ENCODE measurements at places on chromosomes 7 and 10.

DNA sequence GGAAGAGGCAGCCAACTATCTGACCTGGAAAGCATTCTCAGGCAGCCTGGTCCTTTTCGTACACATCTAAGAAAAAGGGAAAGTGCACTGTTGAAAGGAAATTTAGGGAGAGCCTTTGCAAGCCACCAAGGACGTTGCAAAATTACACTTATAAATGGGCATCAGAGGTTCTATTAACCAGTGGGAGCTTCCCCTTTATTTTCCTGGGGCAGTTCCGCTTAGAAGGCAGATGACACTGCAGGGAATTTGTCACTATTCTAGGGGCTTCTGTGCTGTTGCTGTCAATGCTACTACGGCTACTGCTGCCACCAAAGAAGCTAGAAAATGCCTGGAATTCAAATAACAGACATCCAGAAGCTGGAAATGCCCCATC, 79.6 kb upstream of the AUTS2 start:
- DNase-seq = no peak

GRCh38 chr7:68063171-68063570, 1066.5 kb downstream of the TYW1 start:
- DNase-seq = no peak

GRCh38 chr7:111108496-111108895, 17.6 kb downstream of the LRRN3 start:
- no peak for DNase-seq

- no peak for DNase-seq
These were observed 8.5 kb downstream of the SP8 start for GRCh38 chr7:20778063-20778721.

DNA sequence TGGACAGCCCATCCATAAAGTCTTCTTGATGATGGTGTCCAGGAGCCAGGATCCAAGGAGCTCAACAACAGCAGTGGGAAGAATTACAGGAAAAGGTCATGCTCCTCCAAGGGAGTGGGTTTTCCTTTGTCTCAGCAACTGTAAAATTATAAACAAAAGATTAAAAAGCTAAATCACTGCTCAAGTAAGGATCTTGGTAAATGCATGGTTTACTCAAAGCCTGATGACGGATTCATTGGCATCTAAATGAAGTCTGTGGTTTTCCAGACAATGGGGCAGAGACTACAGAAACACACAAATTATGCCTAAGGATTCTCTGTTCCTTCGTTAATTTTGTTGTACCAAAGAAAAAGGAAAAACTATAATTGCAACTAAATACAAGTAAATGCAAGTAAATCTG, 36.4 kb upstream of the DLX6 start:
- no peak for DNase-seq

DNA sequence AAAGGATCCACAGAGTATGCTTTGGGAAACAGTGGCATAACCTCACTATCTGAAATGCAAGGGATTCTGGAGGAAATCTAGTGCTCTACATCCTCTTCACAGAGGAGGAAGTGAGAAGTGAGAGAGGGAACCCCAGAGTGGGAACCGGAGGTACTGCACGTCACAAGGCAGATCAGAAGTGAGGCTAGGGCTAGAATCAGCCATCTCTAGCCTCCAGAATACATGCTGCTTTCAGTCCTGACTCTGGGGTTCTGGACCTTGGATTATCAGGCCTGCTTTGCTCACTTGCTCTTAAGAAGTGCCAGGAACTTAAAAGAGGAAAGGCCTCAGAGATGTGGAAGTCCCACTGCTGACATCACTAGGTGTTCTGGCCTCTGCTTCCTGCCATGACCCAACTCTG, 25.7 kb downstream of the ZNF503 start:
- DNase-seq = no peak

GRCh38 chr7:38300175-38300574, 26.7 kb upstream of the TARP start:
- no peak for DNase-seq

- no peak for DNase-seq
These were observed 89.0 kb downstream of the TRIM24 start for GRCh38 chr7:138549082-138549481.

DNA sequence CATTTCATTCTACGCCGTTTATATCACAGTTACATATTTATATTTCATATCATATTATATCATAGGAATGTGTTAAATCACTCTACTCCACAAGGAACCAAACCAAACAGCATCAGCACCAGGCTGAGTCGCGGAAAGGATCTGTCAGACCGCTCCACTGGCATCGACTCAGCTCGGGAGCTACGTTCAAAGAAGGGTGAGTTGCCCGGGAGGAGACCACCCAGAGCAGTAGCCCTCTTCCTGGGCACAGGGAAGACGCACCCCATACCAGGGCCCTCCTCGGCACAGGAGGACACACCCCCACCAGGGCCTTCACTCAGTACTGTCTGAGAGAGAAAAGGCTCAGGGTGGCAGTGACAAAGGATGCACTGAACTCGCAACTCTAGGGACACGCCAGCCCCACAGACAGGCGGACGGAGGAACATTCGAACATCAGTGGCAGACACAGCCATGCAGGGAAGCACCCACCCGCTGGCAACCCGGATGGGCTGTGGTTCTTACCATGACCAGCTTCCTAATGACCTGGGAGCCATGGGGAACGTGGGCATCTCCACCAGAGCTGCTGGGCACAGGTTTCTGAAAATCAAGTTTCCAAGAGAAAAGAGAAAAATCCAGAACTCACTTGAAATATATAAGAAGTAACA, 28.7 kb downstream of the PITRM1 start:
- no peak for DNase-seq

DNA sequence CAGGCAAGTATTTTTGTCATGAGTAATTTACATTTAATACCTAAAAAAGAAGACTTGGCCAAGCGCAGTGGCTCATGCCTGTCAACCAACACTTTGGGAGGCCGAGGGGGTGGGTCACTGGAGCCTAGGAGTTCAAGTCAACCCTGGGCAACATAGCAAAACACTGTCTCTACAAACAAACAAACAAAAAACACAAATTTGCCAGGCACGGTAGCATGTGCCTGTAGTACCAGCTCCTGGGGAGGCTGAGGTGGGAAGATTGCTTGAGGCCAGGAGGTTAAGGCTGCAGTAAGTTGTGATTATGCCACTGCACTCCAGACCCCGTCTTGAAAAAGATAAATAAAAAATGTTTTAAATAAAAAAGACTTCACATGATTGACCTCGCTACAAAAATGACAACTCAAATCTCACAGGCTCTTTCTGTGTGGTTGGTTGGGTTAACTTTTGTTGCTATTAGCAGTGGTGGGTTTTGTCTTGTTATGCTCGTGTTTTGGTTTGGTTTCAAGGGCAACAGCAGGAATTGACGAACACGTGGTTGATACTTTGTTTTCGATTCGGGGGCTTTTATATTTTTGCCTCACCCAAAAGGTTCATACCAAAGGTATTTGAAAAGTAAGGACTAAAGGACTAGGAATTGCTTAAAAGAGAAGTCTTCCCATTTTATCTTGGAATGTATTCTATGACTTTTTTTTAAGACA, 227.2 kb upstream of the MKLN1 start:
- DNase-seq = no peak

GRCh38 chr10:78545756-78546155, 512.1 kb downstream of the RPS24 start:
- no peak for DNase-seq

- no peak for DNase-seq
These were observed 8.5 kb downstream of the RASSF4 start for GRCh38 chr10:44968091-44968490.

DNA sequence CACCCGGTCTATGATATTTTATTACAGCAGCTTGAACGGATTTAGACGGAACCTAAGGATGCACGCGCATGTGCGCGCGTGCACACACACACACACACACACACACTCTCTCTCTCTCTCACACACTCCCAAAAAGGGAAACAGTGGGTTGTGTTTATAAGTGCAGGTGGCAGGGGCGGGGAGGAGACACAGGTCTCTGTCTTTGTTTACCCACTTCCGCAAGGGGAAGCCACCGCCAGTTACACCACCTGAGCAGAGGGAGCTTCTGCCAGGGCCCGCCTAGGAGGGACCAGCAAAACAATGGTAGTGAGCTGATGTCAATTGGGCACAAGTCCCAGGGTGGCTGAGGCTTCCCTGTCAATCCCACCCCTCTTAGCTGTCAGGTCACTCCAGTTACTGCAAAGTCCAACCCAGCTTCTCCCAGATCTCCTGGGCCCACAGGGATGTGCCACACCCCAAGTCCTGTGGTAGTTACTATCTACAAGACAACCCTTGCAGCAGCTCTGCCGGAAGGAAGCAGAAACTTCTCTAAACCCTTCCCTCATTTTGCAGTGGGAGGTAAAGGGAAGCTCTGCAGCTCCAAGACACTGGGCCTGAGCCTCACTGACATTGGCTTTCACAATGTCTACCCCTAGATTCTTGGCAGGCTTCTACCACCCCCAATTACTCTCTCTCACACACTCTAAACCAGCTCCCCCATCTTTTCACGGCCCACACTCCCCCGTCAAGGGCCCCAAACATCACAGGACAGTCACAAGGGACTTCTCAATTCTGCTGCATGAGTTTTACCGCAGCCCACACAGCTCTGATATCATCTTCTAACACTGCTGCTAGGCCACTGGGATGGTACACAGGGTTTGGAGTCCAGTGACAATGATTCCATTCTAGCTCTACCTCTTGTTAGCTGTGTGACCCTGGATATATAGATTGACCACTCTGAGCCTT, 17.6 kb downstream of the ANXA11 start:
- DNase-seq = peak; percentile 58

- no peak for DNase-seq
These were observed 96.6 kb downstream of the TPST1 start for GRCh38 chr7:66301737-66302136.

- no peak for DNase-seq
These were observed 14.2 kb downstream of the ENTPD7 start for GRCh38 chr10:99673492-99673891.

DNA sequence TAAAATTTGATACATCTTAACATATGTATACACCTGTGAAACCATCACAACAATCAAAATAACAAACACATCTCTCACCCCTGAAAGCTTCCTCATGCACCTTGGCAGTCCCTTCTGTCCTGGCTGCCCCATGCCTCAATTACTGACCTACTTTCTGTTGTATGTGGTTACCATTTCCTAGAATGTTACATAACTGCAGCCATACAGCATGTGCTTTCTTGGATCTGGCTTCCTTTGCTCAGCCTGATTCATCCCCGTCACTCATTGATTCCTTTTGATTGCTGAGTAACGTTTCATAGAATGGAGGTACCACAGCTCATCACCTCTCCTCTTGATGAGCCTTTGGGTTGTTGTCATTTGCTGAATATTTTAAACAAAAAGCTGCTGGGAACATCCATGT, 165.3 kb downstream of the CELF2 start:
- DNase-seq = no peak

DNA sequence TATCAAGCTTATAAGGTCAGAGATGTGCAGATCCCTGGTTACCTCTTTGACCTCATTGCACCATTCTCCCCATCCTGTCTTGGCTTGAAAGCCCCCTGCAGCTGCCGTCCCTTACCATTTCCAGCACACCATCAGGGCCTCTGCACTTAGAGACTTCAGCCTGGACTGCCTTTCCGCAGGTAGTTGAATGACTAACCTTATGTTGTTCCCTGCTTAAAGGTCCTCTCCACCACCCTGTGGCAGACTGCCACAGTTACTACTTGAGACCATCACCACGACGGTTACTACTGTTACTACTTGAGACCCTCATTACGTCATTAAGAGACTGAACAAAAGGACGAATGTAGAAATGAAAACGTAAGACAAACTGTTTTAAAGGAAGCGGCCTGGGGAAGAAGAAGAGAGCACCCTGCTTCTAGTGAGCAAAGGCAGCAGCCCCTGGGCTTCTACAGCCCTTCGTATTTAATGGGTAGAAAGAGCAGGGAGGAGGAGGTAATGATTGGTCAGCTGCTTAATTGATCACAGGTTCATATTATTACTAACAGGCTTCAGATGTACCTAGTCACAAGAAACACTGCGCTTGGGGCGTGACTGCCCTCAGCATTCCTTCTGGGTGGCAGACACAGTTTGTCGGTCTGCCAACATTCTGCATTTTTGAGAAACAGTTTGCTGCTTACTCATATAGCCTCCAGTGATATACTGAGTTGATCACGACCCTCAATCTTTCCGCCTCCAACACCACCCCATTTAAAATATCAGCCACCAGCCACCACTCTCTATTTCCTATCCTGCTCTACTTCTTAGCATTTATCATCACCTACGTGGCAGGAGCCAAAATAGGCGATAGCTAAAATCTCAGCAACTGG, 74.1 kb upstream of the PARD3 start:
- DNase-seq = no peak

DNA sequence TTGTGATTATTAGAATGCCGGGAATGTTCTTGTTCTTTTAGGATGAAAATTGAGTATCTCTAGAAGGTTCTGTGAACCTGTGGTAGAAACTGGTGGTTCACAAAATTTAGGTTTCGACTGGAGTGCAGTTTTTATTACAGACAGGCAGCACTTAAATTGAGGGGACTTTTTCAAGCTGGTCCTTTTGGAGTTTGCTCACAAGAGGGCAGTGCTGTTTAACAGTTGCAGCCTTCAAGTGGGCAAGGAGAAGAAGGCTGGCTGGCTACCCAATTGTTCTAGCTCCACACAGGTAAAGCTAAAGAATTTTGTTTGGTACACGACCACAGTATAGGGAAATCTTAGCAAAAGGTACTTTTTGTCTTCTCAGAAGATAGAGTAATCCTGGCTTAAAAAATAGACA, 233.6 kb downstream of the SNX13 start:
- no peak for DNase-seq

DNA sequence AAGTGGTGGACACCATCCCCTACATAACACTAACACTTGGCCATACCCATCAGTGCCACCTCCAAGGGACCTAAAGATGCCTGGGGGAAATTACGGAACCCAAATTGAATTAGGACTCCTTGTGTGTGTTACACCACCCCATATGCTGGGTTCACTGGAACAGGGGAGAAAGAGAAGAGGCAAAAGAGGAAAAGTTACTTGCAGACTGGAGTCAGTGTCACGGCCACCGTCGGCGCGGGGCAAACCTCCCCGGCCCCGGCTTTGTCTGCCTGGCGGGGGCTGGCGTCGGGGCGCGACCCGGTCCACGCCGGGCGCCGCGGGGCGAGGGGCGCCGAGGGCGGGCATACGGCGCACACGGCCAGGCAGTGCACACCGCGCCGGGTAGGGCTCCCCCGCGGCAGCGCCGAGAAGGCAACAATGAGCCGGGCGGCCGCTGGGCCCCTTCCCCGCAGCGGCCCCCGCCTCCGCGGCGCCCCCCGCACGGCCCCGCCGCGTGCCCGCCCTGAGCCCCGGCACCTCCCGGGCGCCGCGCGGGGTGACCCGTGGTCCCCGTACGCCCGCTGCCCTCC, 171.1 kb downstream of the FAM107B start:
- no peak for DNase-seq

GRCh38 chr10:60258429-60258797, 131.3 kb downstream of the ANK3 start:
- no peak for DNase-seq

GRCh38 chr10:80448209-80448942, 5.7 kb upstream of the TSPAN14 start:
- no peak for DNase-seq

- no peak for DNase-seq
These were observed 32.3 kb downstream of the PYROXD2 start for GRCh38 chr10:98382691-98383101.

- DNase-seq = no peak
These were observed 51.8 kb upstream of the MRLN start for GRCh38 chr10:59805014-59805413.
